ENCODE measurements at places on chromosomes 7 and 10. TPM values are rescaled to one million over a fixed set of nuclear protein-coding genes. Genes with fewer than 3 reads are reported as not detected.

- no peak overlapping the region for H3K27ac ChIP-seq
- H3K4me1 ChIP-seq, result no peaks in the 10 kb centered on the region
- no peak overlapping the region for H3K4me3 ChIP-seq
- no peaks in the 10 kb centered on the region for H3K36me3 ChIP-seq
These were observed 313.8 kb downstream of the FRMD4A start for GRCh38 chr10:14016931-14017333.

DNA sequence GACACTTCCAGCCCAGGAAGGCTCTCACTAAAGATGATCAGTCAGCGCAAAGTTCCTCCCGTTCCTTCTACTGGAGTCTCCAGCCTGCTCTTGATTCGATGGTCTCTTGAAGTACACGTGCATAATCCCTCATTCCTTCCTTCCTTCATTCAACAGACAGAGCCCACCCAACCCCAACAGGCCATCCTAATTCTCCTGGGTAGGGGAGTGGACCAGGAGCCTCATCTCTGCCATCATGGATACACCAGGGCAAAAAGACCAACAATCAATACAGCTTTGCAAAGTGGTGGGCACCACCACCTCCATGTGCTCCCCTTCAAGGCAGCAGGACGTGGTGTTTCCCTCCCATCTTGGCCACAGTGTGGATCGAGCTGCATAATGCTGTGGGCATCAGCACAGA, 446.3 kb downstream of the GRID1 start:
- no peaks in the 10 kb centered on the region for H3K27me3 ChIP-seq
- DNase-seq, result no peak
- peak overlapping the region; percentile 16 for H3K27ac ChIP-seq
- no peaks in the 10 kb centered on the region for H3K36me3 ChIP-seq
- H3K4me1 ChIP-seq, result no peaks in the 10 kb centered on the region

GRCh38 chr7:53768186-53768585, 732.8 kb downstream of the POM121L12 start:
- no peak for DNase-seq
- H3K36me3 ChIP-seq, result no peaks in the 10 kb centered on the region
- H3K27me3 ChIP-seq, result no peaks in the 10 kb centered on the region
- H3K27ac ChIP-seq, result no peak overlapping the region
- H3K4me3 ChIP-seq, result no peak overlapping the region

The OGDHL gene
- total RNA-seq, result 21.4 TPM
